Sciatic nerve (tissue), 2 donors: ENCODE measurements at places on chromosomes 1 and 21.
A peak's percentile ranks its signal among the peaks of the same experiment; 100 is the strongest.

DNA sequence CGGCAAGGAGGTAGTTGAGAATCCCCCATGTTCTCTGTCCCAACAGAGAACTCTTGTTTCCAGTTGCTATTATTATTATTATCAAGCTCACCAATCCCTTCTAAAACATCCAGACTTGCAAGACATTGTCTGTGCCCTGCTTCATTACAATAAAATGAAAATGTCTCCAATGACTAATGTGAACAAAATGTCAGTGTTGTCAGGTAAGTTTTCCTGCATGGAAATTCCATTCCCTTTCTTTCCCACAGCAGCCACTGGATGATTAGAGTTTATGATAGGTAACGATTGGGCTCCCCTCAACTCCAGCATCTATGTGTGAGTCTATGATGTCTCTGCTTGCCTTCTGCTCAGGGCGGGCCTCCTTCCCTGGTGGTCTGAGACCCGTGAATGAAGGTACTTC lies 8.9 kb upstream of the DYRK1A start:
- DNase-seq, result no peak

DNA sequence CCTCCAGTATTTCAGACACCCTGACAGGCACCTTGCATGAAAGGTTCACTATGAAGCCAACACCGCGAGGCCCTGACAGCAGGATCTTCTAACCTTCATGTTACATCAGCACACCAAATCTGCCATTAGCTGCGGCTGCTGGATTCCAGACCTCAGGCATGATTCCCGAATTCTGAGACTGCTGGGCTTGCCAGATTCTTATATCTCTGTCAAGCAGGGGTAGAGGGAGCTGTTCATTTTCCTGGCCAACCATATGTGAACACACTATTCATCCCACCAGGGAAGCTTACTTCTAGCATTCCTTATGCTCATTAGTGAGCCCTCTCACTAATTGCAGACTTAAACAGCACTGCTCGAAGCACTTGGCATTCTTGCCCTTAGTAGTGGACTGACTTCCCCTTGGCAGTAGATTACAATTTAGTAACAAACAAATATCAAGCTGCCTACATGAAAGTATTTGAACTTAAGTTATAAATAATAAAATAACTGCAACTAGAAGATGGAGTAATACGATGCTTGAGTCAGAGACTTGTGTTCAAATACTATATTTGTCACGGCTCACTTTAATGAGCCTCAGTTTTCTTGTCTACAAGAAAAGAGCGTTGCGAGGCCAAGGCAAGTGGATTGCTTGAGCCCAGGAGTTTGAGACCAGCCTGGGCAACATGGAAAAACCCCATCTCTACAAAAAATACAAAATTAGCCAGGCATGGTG lies 43.3 kb downstream of the NID1 start:
- no peak for DNase-seq

GRCh38 chr1:30778154-30778978 lies 20.8 kb upstream of the LAPTM5 start:
- no peak for DNase-seq

DNA sequence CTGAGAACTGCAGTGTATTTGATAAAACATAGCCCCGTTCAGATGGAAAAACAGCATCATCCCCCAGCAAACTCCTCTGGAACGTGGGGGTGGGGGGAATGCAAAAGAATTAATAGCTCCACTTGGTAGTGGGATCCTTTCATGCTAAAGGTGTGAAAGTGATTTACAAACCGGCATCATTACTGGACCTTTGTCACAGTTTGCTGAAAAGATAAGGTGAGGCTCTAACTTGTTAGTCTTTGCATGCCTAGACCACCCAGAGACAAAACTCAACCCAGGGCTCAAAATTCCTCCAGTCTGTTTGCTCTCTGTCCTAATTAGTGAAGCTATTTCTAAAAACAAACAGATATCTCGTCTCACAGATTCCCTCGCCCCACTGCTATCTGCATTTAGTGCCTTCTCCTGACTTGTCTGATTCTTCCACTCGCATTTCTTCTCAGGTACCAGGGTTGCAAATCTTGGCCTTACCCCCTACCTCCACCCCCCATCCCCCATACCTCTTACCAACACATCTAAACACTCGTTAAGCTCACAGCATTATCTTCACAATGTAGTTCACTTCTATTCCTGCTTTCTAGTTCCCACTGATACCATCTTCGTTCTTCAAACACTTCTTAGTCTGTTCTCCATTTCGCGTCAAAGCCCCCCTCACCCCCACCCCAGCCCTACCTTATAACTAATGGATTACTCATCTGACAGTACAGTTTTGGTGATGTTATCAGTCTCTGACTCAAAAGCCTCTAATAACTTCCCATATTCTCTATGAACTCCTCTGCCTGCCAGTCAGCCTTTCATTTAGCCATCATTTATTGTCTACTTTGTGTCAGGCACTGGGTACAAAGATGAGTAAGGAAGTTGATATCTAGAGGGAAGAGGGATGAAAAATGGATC lies 11.8 kb downstream of the IER5 start:
- no peak for DNase-seq

DNA sequence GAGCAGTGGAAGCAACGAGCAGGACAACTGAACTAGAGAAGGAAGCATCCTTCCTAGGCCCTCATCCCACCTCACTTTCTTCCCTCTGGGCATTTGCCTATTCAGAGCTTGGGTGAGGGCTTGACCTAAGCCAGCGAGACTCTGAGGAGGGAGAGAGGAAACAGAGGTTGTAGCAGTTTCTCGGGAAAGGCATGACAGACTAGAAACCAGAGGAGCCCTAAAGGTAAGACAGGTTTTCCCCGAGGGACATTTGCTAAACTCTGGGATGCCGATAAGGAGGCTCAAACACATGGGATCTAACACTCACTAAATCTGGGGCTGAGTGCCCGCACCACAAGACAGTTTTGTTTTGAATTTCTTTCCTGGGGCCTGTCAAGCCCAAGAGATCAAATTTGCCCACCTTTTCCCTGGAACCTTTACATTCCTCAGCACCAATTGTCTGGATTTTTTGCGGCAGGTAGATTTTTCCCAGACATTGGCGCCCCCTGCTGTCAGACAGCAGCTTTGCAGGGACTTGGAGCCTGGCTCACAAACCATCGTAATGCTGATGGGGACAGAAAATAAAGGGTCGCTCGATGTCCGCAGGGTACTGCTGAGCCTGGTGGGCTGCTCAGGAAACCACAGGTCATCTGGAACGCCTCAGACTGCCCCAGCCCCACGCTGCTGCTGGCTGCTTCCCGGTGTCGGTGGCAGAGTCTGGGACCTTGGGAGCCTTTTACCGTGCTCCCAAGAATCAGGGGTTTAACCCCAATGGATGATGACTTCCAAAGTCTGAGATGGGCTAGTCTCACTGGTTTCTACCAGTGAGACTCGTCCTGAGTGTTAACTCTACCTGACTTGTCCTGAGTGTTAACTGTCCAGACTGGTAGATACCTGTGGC lies 23.4 kb upstream of the TSPAN2 start:
- peak; percentile 67 for DNase-seq

- DNase-seq, result no peak
These were observed 18.0 kb downstream of the NADK start for GRCh38 chr1:1760345-1760650.

- no peak for DNase-seq
These were observed 264.8 kb upstream of the DUSP10 start for GRCh38 chr1:222006715-222007114.

- DNase-seq, result peak; percentile 60
These were observed 642 bp downstream of the HCRTR1 start for GRCh38 chr1:31617916-31618746.

GRCh38 chr1:175225805-175226129 lies 33.2 kb upstream of the KIAA0040 start:
- DNase-seq, result no peak

GRCh38 chr1:166133276-166133841 lies 33.4 kb downstream of the FAM78B start:
- DNase-seq, result no peak

DNA sequence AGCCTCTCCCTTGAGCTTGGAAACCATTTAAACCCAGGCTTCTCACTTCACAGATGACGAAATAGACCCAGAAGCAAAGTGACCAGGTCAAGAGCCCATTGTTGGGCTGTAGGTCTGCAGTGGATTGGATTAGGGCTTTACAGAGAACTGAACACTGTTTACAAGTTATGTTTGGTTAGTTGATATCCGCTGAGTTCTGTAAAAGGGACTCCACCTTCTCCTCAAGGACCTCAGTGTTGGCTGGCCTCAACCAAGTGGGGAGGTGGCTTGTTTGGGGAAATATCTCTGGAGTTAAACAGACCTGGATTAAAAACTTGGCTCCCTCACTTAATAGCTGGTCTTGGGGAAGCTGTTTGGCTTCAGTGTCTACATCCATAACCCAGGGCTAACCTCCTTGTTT lies 88.1 kb downstream of the UCK2 start:
- no peak for DNase-seq
